ENCODE measurements at places on chromosomes 1 and 21.

GRCh38 chr1:43587594-43587993 is 56.9 kb downstream of the PTPRF start:
- no peak for DNase-seq

DNA sequence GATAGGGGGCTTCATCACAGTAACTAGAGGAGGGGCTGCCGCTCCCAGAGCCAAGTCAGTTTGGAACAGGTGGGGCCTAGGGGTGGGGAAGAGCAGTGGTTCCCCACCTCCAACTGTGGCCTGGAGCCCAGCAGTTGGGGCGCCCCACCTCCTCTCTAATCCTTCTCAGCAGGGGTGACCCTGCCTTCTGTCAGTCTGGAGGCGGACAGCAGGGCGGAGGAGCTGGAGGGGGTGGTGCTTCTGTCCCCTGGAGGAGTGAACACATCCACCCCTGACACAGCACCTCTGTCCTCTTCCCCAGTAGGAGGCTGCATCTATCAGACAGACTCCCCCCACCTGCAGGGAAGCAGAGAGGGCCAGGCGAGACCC is 73.8 kb downstream of the MRPL37 start:
- no peak for DNase-seq

DNA sequence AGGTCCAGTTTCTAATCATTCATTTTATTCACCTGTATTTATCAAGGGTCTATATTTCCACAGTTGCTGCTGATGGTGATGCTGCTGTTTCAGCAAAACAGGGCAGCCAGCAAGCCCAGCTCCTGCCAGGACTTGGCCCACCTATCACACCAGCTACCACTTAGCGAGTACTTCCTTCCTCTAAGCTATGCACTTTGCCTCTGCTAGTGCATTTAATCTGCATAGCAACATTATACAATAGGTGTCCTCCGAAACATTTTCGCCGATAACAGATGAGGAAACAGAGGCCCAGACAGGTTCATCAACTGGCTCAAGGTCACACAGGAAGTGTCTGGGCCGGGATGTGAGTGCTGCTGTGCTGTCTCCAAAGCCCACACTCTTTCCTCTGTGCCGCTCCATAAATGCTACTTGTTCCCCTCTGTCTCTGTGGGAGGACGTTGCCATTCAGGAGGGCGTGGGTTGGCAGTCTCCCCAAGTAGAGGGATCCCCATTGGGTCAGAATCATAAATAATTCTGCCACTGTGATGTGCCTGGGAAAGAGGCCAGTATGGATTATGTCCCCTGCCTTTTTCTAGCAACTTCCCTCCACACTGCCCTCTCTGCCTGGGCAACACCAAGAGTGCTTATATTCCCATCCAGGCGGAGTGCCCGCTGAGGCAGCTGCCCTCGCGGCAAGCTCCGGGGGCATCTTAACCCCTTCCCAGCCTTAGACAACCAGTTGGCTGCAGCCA is 9.4 kb upstream of the PLEKHA6 start:
- DNase-seq, result no peak

GRCh38 chr21:33021667-33022066 is 4.1 kb upstream of the OLIG2 start:
- no peak for DNase-seq

- DNase-seq, result no peak
Measured at GRCh38 chr1:34975771-34976170, 9.4 kb downstream of the TMEM35B start.

GRCh38 chr1:111958075-111958474 is 31.4 kb downstream of the KCND3 start:
- DNase-seq, result no peak

DNA sequence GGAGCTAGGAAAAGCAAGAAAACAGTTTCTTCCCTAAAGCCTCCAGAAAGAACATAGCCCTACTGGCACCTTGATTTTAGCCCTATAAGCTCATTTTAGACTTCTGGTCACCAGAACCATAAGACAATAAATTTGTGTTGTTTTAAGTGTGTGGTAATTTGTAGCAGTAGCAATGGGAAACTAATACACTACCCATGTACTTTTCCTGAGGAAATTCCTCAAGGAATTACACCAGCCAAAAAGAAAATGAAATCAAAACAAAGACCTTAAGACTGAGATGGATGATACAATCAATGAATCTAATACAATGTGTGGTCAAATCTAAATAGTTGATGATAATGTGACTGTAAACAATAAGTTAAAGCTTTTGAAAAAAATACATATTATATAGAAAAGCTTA is 11.8 kb downstream of the VAMP4 start:
- no peak for DNase-seq

DNA sequence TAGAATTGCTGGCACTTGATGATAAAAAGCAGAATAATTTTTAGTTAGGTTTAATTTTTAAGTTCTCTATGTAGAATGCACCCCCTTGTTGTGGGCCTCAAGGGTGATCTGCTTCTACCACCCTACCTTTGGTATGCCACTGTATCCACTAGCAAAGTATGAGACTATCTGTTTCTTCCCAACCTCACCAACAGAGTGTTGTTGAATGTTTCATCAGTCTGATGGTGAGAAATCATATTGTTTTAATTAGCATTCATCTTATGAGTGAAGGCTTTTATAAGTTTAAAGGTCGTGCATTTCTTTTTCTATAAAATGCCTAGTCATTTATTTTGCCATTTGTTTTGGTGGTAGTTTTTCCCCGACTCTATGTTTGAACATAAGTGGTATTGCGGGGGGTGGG is 141.0 kb downstream of the MAGI3 start:
- no peak for DNase-seq

DNA sequence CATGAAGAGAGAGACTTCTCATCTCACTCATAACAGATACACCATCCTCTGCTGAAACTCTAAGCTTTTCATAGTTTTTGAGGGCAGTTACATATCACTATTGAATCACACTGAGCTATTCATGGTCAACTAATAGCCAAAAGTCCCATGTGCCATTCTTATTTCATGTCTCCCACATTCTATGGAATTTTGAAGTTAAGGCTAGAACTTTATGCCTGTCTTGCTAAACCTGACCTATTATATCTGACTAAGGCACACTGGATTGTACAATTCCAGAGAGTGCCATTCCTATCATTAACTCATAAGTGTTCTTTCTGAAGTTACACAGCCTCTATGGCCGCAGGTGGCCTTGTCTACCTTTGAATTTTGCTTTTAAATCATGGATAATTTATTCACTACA is 254.3 kb downstream of the PTPRC start:
- DNase-seq, result no peak

GRCh38 chr1:230935852-230936251 is 42.8 kb downstream of the TTC13 start:
- no peak for DNase-seq

- DNase-seq, result no peak
Measured at GRCh38 chr1:44660176-44660575, 14.1 kb downstream of the TMEM53 start.

DNA sequence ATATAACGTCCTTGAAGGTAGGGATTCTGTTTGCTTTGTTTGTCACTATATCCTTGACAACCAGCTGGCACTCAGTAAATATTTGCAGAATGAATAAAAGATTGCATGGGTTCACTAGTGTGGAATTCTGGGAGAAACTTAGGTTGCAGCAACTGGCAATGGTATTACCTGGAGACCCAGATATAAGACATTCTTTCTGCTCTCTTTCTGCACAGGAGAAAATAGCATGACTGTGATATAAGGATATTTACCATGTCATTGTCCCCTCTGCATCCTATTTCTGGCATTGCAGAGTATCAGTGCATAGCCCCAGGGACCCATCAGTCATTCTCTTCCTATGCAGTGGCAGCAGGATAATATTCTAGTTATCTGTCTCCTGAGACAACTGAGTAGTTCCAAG is 308.9 kb upstream of the LRRC7 start:
- no peak for DNase-seq

DNA sequence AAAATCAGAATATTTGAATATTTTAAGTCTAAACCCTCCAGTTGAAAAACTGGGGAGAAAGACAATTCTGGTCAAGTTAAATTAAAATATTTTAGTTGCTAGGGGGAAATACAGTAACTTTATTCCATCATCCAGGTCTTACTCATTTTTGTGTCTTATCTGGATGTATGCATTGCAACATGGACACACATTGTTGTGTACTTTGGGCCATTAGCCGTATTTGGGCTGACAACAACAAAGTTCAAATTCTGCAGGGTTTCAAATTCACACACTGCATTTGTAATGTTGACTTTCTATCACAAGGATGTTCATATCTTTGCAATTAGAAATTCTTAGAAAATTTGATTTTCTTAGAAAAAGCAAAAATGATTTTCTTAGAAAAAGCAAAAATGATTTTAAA is 249.3 kb downstream of the BACH1 start:
- no peak for DNase-seq

- no peak for DNase-seq
Measured at GRCh38 chr1:76162254-76162653, 87.7 kb downstream of the ST6GALNAC3 start.

DNA sequence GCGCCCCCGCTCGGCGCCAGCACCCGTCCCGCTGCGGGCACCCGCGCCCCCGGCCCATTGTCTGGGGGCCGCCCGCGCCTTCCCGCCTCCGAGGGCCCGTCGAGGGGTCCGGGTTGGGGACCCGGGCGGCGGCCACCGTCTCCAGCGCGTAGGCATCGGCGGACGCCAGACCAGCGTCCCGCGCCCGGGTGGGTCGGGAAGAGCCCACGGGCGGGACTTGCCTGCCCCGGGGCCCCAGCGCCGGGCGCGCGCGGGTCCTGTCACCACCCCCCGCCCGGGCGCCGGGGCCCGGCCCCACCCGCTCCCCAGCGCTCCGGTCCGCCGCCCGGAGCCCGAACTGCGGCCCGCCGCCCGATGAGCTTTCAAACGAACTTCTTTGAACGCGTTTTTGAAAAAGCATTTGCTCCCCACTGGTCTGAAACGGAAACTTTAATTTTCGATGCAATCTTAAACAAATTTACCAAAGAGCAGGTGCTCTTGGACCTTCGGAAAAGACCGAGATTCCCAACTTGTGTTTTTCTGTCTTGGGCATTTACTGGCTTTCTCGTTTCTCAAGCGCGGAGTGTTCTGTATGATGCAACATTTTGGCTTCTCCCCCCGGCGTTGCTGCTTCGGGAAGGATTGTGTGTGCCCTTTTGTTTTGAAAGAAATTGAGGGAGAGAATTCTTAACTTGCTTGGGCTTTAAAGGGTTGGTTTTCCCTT is 615 bp downstream of the CLIC4 start:
- peak; percentile 4 for DNase-seq

DNA sequence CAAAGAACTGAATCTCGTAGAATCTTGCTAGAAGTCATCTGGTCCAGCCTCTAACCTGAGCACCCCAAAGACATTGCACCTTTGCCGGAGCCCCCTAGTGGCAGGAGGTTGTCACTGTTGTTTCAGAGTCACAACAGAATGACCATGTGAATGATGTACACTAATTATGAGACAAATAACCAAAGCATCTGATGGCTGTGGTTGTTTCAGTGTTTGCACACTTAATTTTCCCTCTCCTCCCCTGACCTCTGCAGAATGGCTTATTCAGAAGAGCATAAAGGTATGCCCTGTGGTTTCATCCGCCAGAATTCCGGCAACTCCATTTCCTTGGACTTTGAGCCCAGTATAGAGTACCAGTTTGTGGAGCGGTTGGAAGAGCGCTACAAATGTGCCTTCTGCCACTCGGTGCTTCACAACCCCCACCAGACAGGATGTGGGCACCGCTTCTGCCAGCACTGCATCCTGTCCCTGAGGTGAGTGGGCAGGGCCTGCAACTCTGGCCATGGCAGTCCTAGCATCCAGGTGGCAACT is 26.4 kb downstream of the TRAF5 start:
- peak; percentile 54 for DNase-seq

All from stimulated activated CD4-positive, alpha-beta T cell treated with anti-CD3 and anti-CD28 coated beads, Interleukin-12 subunit alpha, Interleukin-12 subunit beta, amount 100 ng/mL, for 24 hours (primary cell).